ENCODE measurements at places on chromosomes 16 and 17. TPM values are rescaled to one million over a fixed set of nuclear protein-coding genes. Genes with fewer than 3 reads are reported as not detected.

DNA sequence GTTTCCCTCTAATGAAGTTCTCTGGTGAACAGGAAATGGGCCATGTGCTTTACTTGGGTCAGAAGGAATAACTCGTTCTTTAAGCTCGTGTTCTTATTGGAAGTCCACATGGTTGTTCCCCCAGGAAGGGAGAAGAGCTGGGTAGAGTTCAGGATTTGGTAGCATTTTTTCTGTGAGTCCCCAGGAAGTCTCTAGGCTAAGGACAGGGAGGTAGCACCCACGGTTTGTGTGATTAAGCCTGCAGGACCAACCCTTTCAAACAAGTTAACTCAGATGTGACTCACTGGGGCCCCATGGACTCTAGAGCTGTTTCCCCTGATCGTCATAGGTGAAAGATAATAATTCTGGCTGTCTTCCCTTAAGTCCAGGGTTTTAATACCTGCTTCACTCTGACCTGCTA lies 16.4 kb downstream of the SAP30BP start:
- ATAC-seq: peak; percentile 77

- ATAC-seq: peak; percentile 48
Observed at GRCh38 chr16:14510939-14511799, 118.9 kb downstream of the PARN start.

DNA sequence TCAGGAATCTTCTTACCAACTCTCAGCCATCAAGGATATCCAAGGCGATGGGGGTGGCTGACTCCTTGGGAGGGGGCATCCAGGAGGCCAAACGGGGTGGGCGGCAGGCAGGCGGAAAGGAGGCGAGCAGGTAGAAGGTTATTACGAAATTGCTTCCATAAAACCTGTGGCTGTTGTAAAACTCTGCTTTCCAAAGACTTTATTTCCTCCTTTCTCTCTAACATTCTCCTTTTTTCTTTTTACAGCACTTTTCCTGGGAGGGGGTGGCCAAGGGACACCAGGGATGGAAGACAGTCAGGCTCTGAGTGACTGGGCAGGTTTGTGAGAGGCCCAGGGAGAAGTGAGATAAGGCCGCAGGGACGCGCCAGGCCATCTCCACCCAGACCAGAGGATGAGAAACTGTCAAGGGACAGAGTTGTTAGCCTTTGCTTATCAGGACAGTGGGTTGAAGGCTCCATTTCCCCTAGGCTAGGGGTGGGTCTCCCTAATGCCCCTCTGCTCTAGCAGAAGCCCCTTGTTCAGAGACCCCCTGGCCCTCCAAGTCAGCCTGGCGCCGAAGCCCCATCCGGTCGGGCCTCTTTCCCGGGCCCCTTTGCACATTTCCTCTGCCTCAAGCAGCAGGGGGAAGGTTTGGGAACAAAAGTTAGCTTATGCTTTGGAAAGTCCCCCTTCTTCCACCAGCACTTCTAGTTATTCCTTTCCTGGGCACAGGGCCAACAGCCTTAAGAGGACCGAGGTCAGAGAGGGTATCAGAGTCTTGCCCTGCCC lies 5.0 kb upstream of the HOXB9 start:
- no peak for ATAC-seq

DNA sequence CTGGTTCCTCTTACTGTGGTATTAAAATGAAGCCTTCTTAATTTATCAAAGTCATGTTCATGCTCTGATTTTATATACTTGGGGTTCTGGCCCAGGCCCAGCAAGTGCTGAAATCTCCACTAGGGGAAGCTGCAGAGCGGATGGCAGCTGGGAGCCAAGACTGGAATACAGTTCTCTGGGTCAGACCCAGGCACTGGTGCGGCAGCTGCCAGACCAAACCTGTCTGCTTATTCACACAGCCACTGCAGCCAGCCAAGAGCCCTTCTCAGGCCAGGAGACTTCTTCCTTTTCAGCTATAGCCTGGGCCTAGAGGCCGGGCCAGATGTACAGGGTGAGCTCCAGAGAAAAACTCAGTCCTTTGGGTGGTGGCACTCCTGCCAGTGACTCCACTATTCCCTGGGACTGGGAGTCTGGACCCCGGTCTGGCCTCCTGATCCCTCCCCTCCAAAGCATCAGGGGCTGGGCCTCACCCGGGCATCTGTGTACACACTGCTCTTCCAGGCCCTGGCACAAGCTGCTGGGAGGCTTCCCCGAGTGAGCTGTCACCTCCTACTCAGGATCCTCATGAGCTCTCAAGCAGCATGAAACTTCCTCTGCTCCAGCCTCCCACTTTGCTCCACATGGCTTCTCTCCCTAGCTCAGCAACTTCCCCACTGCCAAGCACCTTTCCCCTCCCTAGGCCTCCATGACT lies 24.4 kb downstream of the ATP6V0D1 start:
- ATAC-seq: no peak

GRCh38 chr16:27824006-27824405 lies 239.5 kb downstream of the GSG1L start:
- ATAC-seq: no peak

DNA sequence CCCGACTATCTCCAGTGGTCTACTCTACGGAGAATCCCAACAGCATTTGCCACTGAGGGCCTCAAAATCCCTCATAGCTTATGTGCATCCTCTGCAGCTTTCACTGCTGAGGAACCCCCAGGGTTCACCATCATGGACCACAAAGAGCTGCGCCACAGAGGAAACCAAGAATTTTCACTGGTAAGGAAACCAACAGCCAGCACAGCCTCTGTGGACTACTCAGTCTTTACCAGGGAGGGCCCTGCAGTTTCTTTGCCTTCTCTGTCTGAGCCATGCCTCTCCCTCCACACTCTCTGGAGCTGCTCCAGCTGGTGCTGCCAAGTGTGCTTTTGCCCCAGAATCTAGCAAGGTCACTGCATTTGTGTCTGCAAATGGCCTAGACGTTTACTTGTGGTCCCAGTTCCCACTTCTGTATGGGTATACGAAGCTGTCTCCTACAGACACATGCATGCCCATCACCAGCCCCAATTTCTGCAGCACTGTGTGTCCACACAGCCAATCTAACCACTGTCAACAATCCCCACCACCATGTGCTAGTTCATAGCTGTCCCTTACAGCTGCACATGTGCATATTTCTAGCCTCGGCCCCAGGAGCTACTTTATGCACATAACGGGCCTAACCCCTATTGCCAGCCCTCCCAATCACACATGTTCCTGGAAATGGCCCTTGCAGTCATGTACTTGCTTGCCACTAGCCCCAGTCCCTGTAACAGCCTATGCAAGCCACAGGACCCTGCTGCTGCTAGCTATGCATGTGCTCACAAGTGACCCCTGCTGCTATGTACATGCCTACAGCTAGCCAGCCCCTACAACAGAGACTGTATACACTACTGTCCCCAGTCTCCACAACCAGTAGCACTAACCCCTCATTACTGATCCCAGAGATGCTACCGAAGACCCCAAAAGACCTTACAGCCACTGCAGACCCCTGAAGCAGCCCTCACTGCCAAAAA lies 1437.4 kb downstream of the CDH11 start:
- ATAC-seq: no peak

DNA sequence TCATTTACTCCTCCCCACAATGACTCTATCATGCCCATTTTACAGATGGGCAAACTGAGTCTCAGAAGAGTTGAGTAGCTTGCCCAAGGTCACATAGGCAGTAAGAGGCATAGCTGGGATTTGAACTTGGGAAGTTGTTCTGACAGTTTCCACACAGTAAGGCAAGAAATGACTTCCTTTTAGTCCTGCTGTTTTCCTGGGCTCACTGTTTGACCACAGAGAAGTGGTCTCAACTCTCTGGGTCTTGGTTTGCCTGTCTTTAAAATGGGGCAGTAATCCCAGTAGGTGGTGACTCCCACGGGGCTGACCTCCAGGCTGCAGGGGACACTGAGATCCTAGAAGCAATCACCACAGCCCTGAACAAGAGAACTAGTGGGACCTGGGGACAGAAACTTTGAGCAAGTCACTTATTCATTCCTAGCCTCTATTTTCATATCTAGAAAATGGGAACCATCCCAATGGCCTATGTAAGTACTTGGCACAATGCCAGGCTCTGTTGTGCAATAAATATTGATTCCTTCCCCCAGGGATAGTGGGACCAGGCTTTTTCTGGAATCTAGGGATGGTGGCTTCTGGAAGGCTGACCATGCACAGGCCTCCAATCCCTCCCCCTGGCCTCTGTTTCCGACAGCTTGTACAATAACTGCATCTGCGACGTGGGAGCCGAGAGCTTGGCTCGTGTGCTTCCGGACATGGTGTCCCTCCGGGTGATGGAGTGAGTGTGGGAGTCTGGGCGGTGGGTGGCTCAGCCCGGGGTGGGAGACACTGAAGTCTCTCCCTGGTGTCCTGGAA lies 20.5 kb downstream of the DEXI start:
- ATAC-seq: no peak

DNA sequence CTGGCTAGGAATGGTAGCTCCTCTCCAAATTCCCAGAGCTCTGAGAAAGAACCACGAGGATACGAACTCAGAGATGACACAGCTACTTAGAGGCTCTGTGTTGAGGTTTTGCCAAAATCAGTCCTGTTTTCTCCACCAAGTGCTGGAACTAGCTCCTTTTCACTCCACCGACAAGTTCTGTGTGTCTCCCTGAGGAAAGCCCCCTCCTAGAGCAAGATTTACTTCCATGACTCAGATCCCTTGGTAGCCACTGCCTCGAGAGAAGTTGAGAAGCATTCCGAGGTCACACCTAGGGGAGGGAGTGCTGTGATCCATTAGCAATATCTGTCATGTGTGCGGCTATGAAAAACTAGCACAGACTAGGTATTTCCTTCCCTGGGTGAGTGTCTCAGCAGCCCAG lies 30.6 kb downstream of the IL21R start:
- ATAC-seq: no peak

DNA sequence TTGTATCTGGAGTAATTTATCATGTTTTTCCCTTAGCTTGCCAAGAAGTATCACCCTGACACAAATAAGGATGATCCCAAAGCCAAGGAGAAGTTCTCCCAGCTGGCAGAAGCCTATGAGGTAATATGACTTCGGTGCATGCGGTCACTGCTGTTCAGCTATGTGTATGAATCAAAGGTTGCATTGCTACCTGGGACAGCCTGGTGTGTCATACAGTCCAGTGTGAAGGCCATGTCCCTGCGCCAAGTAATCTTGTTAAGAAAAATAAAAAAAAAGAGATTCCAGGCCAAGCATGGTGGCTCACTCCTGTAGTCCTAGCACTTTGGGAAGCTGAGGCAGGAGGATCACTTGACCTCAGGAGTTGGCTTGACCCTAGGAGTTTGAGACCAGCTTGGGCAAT lies 11.7 kb downstream of the DNAJA3 start:
- ATAC-seq: no peak

DNA sequence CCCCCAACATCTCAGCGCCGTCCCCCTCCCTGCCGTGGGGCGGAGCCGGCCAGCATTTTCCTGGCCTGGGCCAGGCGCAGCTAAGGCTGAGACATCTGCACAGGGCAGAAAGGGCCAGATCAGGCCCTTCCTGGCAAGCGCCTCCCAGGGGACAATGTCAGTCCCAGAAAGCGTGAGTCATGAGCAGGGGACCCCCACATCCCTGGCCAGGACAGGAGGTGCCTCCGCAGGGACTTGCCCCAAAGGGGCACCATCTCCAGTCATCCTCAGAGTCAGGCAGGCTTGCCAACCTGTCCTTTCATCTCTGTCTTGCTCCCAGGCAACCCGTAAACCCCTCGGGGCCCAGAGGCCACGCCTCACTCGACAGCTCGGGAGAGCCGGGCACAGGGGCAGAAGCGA lies 43.2 kb downstream of the SOCS1 start:
- ATAC-seq: no peak

GRCh38 chr17:13415871-13416416 lies 185.8 kb downstream of the HS3ST3A1 start:
- no peak for ATAC-seq

DNA sequence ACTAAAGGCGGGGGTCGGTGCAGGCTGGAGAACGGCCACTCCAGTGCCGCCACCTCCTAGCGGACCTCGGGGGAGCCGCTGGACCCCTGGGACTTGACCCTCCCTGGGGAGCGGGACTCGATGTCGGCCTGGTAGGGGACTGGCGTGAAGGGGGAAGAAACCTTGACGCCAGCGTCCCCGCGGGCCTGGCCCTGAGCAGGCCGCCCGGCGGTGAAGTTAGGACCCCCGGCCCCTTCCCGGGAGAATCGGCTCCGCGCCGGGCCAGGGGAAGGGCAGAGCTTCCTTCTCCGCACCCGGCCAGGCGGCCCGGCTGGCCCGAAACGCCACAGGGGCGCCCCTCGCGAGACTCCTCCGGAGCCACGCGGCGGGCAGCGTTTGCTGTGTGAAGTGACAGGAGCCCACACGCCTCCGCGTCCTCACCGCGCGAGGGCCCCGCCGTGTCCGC lies 389 bp downstream of the DUS1L start:
- peak; percentile 59 for ATAC-seq

DNA sequence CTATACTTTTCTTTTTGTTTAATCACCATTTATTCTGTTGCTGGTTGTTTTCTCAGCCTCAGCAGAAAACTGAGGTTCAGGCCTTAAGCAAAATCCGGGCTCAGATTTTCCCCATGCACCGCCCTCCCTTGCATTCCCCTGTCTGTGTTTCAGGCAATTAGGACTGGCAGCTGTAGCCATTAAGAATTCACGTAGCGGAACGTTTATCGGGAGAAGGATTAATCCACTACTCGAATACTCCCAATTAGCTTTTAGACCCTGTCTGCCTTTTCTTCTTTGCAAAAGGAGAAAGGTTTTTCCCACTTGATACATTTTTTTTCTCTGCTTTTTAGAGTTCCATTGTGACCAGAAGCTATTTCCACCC lies 173.1 kb downstream of the RPTOR start:
- no peak for ATAC-seq

GRCh38 chr16:56355786-56356275 lies 69.5 kb downstream of the AMFR start:
- no peak for ATAC-seq

GRCh38 chr17:61302953-61303816 lies 96.5 kb upstream of the TBX2 start:
- no peak for ATAC-seq

DNA sequence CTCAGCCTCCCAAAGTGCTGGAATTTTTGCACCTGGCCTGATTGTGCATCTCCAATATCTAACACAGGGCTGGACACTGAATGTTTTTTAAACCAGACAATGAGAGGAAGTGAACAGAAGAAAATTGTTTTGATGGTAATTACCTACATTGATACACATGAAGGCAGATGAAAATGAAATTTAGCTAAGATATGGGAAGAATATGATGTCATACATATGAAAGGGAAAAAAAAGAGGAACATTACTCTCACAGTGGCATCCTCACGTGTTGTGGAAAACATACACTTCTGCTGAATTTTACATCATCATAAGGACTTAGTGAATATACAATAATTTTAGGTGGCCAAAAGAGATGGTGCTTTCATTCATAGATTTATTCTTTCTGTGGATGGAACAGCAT lies 111.7 kb downstream of the SYCE1L start:
- ATAC-seq: no peak

- ATAC-seq: no peak
Observed at GRCh38 chr16:23279721-23280153, 22.4 kb upstream of the SCNN1B start.

RPTOR gene
- total RNA-seq: 228 TPM

CCT6B gene
- 0.76 TPM for total RNA-seq

SLC52A1 gene
- 0.11 TPM for total RNA-seq

C16orf96 gene
- not detected for total RNA-seq

EFCAB5 gene
- total RNA-seq: 1.1 TPM

CHMP1A gene
- 63.8 TPM for total RNA-seq

KRTAP9-3 gene
- total RNA-seq: not detected
